T-helper 17 cell (primary cell): ENCODE measurements at places on chromosomes 5 and 9. TPM values are rescaled to one million over a fixed set of nuclear protein-coding genes. Genes with fewer than 3 reads are reported as not detected.

Gene CDX1
- total RNA-seq, result not detected

Gene STPG3
- total RNA-seq, result 0.62 TPM

Gene ZCCHC7
- total RNA-seq, result 33.4 TPM

Gene SPATA31E1
- total RNA-seq, result not detected

Gene FBXL17
- 22.6 TPM for total RNA-seq

Gene CDC37L1
- 20.1 TPM for total RNA-seq

Gene AGXT2
- not detected for total RNA-seq

Gene ADCY2
- not detected for total RNA-seq

Gene WDR70
- 38.8 TPM for total RNA-seq

Gene SLC6A18
- not detected for total RNA-seq

Gene SOHLH1
- not detected for total RNA-seq

Gene FOXE1
- total RNA-seq, result 0.08 TPM

Gene PPP2R2B
- 12.1 TPM for total RNA-seq

Gene CMYA5
- total RNA-seq, result 0.15 TPM
